ENCODE measurements at places on chromosomes 7 and 10. TPM values are rescaled to one million over a fixed set of nuclear protein-coding genes. Genes with fewer than 3 reads are reported as not detected.

GRCh38 chr7:140416560-140416959 lies 12.7 kb downstream of the RAB19 start:
- no peak for DNase-seq

- DNase-seq, result no peak
Measured at GRCh38 chr7:126667742-126668366, 584.9 kb downstream of the GRM8 start.

GRCh38 chr10:1035201-1035600 lies 9.5 kb upstream of the IDI2 start:
- DNase-seq, result no peak

DNA sequence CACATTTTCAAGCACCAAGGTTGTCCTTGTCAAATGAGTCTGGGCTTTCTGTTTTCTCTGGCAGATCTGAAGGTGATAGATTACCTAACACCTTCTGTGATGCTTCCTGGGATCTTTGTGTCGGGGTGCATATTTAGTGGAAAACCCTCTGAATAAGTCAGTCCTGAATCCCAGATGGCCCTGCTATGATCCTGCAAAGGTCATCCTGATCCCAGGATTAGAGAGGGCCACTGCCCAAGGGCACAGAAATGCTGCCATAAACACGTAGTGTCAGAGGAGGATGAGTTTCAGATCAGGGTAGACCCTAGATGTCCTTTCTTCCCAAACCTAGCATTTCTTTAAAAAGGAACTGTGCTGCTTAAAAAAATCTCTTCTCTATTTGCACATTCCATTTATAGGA lies 19.0 kb downstream of the AGR2 start:
- DNase-seq, result no peak

DNA sequence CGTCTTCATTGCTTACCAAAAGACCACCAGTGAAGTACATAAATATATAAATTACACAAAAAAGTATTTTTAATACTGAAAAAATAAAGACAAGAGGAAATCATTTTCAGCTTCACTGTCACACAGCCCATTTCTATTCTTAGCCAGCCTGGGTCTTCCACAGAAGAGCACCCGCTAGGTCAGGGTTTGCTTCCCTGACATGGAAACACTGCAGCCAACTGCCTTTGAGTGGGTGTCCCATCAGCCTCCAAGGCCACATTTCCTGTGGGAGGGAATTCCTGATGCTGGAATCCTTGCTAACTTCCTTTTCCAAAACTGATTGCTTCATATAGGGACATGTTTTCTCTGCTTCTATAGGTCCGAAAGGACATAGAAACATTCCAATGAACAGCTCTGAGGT lies 137.8 kb upstream of the CAV2 start:
- DNase-seq, result no peak

GRCh38 chr7:88104732-88105131 lies 115.1 kb downstream of the SRI start:
- DNase-seq, result no peak

DNA sequence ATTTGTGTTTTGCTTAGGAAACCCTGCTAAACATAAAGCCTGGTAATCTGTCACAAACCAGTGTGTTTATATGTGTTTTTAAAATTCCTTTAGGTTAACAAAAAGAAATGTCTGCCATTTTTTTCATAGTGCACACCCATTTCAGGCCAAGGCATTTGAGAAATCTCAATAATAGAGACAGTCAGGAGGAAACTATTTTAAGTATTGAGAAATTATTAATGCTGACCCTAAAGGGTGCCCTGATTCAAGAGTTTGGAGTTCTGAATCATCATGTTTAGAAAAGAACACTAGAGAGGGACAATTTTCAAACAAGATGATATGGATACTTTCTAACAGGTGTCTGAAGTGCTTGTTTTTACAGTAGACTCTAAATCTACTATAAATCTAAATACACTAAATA lies 28.7 kb downstream of the MALRD1 start:
- DNase-seq, result no peak

DNA sequence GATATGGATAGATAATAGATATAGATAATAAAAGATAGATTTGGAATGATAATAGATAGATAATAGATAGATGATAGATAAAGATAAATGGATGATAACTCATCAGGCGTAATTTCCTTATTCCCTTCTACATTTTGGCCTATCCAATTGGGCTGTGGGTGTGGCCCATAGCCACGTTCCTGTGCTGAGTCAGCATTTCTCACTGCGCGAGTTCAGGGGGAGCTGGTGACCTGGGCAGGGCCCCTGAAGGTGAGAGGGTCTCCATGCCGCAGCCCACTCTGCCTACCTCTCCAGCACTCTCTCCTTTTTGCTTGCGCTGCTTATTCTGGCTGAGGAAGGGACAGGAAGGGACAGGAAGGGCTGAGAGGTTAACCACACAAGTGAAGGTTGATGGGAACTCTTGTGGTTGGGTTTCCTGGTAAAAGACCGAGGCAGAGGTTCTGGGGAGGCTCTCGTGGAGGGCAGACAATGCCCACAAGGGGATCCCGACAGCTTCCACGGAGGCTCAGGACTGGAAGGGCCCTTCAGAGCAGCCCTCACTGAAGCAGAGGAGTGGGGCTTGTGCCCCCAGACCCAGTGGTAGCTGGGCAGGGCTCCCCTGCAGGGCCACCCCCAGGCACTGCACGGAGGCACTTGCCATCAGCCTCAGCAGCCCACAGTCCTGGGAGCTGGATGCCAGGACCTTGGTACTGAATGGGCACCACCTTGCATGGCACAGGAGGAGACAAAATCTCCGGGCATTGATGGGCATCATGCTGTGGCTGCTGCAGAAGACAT lies 247.3 kb upstream of the PITRM1 start:
- no peak for DNase-seq

DNA sequence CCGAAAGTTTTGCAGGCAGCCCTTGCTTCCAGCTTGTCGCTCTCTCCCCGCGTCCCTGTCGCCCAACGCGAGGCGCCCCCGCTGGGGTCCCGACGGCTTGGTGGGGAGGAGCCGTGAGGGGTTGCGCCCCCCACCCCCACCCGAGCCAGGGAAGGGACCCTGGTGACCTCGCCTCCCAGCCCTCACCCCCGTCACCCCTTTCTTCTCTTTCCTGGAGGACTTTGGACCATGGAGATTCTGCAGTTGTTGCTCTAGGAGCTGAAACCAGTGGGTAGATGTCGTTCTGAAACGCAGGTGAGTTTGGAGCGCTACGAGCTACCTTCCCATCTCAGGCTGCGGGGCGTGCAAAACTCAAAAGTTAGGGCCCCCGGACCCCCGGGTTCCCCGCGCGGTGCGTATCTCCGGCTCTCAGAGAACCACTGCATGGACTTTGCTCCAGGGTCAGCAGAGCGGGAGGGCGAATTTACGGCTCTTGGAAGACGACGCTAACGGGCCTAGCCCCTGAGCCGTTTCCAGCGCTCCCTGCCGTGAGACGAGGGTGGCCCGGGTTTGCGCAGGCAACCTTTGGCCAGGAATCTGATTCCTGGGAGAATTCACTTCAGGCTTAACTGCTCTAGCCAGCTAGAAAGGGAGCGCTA lies 684 bp upstream of the ATXN7L1 start:
- DNase-seq, result no peak

DNA sequence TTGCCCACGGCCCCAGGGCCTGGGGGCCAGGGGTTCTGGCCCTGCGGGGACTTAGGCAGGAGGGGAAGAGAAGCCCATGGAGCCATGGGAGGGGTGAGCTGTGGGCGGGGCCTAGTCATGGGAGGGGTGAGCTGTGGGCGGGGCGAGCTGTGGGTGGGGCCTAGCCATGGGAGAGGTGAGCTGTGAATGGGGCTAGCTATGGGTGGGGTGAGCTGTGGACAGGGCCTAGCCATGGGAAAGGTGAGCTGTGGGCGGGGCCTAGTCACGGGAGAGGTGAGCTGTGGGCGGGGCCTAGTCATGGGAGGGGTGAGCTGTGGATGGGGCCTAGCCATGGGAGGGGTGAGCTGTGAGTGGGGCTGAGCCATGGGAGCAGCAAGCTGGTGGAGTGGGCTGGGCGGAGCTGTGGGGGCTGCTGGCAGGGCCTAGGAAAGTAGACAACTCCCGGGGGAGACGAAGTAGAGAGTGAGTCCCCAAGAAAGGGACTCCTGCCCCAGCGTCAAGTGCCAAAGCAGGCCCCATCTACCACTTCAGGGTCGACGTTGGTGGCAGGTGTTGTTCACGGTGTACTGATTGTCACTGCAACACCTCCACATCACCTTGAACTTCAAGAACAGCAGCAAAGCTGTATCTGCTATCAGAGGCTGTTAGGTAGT lies 19.2 kb upstream of the TTYH3 start:
- DNase-seq, result no peak

GRCh38 chr10:44343843-44344242 lies 41.1 kb downstream of the CXCL12 start:
- no peak for DNase-seq

DNA sequence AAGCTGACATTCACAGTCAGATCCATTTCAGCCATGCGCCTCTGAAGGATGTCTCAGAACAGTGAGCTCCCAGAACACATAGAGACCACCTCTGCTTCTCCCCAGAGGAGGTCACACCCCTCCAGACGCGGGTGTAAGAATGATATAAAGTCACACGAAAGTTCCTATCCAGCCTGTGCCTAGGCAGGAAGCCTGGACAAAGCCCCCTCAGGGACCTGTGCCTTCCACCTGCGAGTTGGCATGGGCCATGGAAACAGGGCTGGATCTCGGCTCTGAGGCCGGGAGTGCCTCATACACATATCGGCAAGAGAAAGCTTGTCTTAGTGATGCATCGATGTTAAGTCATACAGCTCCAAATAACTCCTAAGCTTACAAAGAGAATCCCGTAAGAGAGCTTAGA lies 5.0 kb downstream of the VIPR2 start:
- no peak for DNase-seq

DNA sequence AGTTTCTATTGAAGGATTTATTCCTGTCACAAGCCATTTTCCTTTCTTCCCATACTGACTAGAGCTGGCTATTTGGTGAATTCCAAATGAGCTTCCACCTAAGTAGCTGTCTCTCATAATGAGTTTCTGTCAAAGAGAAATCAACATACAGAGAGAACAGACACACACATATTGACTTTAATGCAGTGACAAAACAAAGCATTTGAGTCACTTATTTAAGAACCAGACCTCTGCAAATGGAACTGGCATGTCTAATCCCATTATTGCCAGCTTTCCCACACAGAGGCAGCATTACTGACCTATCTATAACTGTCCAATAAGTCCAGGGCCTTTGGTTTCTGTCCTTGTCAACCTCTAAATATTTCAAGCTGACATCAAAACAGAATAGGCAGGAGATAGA lies 179.3 kb upstream of the CSTF2T start:
- DNase-seq, result no peak

- no peak for DNase-seq
Measured at GRCh38 chr7:139808427-139808826, 20.6 kb upstream of the TBXAS1 start.

- no peak for DNase-seq
Measured at GRCh38 chr7:7706101-7706511, 12.3 kb downstream of the RPA3 start.

- no peak for DNase-seq
Measured at GRCh38 chr7:75711656-75712514, 26.9 kb downstream of the HIP1 start.

DNA sequence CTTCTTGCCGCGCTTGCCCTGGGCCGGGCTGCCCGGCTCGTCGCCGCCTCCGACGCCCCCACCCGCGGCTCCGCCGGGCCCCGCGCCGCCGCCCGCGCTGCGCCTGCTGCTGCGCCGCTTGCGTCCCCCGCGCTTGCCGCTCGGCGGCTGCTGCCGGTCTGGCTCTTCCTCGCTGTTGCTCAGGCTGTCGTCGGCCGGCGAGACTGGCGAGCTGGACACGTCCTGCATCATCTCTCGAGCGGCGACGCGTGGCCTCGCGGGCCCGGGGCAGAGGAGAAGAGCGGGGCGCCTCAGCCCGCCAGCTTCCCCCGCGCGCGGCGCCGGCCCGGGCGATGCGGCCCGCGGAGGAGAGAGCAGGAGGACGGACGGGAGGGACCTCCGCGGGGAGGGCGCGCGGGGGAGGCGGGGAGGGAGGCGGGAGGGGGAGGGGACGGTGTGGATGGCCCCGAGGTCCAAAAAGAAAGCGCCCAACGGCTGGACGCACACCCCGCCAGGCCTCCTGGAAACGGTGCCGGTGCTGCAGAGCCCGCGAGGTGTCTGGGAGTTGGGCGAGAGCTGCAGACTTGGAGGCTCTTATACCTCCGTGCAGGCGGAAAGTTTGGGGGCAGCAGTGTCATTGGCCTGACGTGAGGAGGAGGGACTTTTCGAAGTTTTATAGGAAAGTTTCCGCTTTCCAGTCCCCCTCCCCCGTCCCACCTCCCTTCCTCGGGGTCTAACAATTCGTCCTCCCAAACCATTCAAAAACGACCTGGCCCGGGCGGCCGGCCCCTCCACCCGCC lies at the start of gene TWIST1:
TWIST1 (minus strand) TSS at position 546 of the 779 bp plus-strand sequence; CDS start at position 231, 315 bp downstream.
- no peak for DNase-seq

DNA sequence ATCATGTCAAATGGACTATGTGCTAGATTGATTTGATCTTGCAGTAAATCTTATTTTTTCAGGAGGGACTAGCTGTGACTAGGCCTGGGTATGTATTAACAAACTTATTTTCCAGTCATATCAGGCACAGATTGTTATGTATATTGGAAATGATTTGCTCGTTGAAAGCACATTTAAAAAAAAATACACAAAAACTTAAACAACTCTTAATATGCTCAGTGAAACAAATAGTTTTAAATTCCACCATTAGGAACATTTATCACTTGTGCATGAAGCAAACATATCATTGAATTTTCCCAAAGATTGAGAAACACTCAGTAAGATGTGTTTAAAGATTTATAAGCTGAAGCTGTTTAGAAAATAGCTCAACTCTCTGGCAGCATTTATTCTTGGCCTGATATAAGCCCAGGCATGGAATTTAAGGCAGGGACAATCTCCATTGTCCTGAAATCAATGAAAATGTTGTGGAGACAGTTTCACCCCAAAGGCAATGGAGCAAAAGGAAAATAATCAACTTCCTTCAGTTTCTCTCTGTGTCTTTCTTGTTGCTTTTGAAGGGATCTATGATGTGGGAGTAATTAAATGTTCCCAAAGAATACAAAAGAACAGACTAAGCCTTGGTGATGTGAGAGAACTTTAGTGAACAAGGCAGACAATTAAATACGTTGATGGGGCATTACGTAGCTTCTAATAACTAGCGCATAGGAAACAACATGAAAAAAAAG lies 250.3 kb downstream of the GPR37 start:
- no peak for DNase-seq

GRCh38 chr7:106772655-106773108 lies 92.4 kb upstream of the PIK3CG start:
- DNase-seq, result no peak

GRCh38 chr10:110226926-110227641 lies 19.7 kb downstream of the MXI1 start:
- peak; percentile 67 for DNase-seq

GRCh38 chr10:125232841-125233240 lies 72.5 kb upstream of the CTBP2 start:
- no peak for DNase-seq

GRCh38 chr10:75982611-75983369 lies 551.4 kb downstream of the LRMDA start:
- DNase-seq, result no peak

- no peak for DNase-seq
Measured at GRCh38 chr10:31683682-31684081, 244.9 kb downstream of the ARHGAP12 start.

Gene MKX
- polyA plus RNA-seq, result not detected

Gene LIPN
- not detected for polyA plus RNA-seq

Gene STK32C
- polyA plus RNA-seq, result 7.1 TPM

Gene NEUROG3
- polyA plus RNA-seq, result not detected

Gene CACUL1
- polyA plus RNA-seq, result 36.2 TPM

Gene HOXA7
- not detected for polyA plus RNA-seq

Gene SPDYE6
- 0.41 TPM for polyA plus RNA-seq

Gene EN2
- polyA plus RNA-seq, result not detected

Gene HTR5A
- not detected for polyA plus RNA-seq

Gene ZCWPW1
- 11.5 TPM for polyA plus RNA-seq

Gene SPDYE9
- polyA plus RNA-seq, result 0.25 TPM

Gene SNX10
- polyA plus RNA-seq, result 138 TPM

Gene GALNT17
- polyA plus RNA-seq, result not detected

Gene ADRB1
- 0.66 TPM for polyA plus RNA-seq

Data from naive B cell (primary cell).